ENCODE measurements at places on chromosomes 1 and 21.

GRCh38 chr1:115832651-115833050 lies 8.3 kb downstream of the NHLH2 start:
- no peak for DNase-seq

DNA sequence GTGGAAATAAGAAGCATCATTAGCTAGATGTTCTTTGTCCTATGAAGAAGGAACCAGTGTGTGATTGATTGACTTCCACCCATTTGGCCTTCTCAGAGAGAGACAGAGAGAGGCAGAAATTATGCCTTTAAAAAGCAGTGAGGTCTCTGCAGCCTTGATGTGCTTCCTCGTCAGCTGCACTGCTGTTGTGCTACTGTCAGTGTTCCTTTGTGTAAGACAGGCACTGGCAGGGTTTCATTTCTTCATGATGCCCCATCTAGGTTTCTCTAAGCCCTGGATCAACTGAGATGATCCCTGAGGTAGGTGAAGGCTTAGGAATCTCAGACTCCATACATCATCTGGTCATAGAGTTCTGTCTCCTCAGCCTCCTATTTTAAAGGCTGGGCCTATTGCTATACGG lies 34.9 kb downstream of the GPR3 start:
- DNase-seq = no peak

- no peak for DNase-seq
Observed at GRCh38 chr1:89555550-89555949, 30.9 kb downstream of the LRRC8B start.

DNA sequence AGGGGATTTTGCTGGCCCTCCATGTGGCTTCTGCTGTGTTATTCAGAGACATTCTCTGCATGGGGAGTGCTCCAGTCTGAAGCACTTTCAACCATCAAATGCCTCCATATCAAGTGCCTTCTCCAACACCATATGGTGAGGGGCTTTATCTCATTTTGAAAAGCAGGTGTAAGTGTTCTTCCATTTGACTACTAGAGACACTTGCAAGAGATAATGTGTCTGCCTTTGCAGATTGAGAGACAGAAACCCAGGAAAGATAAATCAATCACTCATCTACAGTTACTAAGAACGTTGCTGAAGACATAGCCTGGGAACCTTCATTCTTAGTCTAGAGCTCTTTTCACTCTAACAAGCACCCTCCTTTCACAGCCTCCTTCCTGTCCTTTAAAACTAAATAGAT lies 29.5 kb upstream of the REG4 start:
- no peak for DNase-seq

DNA sequence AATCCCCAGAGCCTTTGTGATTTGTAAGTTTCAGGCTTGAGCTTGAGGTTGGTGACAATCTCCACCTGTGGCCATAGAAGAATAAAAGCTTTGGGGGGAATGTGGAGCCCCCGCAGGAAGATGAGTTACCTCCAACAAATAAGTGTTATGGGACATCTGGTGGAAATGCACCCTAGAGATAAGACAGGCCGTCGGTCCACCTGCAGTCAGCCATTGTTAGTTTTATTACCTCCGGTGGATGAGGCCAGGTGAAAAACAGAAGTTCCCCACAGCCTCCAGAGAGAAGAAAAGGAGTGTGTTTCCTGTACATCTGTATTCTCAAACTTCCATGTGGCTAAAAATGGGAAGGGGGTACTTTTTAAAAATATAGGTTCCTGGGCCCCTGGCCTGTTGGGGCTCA lies 137.4 kb downstream of the KAZN start:
- no peak for DNase-seq

- DNase-seq = no peak
Observed at GRCh38 chr1:198657550-198658064, 18.8 kb downstream of the PTPRC start.

GRCh38 chr1:22024485-22025367 lies 23.3 kb downstream of the CELA3A start:
- peak; percentile 20 for DNase-seq

DNA sequence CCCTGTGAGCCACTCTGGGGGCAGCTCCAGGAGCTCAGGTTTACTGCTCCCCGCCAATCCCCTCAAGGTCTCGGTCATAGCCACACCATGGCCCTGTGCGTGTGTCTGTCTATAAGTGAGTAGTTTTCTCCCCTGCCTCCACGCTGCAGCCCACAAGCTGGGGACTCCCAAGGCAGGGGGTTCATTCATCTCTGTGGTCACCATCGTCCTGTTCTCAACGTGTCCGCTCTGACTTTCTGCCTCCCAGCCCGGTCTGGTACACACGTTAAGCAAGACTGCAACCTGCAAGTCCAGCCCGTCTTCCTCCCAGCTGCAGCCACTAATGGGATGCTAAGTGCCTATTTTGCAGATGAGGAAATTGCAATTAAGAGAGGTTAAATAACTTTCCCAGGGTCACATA lies 49.8 kb downstream of the IGSF21 start:
- DNase-seq = no peak

GRCh38 chr1:230212405-230212936 lies 145.4 kb downstream of the GALNT2 start:
- no peak for DNase-seq

DNA sequence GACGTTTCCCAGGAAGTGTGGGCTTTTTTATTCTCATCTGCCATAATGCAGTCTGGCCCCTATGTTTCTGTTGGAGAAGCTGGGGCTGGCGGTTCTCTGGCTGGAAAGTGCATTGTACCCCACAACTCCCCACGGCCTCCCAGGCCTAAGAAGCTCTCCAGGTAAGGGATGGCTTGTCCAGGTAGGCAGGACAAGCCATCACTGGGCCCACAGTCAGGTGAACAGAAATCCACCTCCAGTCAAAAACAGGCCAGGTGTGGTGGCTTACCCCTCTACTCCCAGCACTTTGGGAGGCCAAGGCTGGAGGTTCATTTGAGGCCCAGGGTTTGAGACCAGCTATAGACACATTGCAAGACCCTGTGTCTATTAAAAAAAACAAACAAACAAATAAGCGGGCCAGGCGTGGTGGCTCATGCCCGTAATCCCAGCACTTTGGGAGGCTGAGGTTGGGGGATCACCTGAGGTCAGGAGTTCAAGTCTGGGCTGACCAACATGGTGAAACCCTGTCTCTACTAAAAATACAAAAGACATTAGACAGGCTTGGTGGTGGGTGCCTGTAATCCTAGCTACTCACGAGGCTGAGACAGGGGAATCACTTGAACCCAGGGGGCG lies 3.1 kb upstream of the WNT9A start:
- DNase-seq = no peak

Data from renal cortex interstitium (tissue), 15 donors.